ENCODE measurements at places on chromosomes 4 and X. TPM values are rescaled to one million over a fixed set of nuclear protein-coding genes. Genes with fewer than 3 reads are reported as not detected.

Gene TEX11
- not detected for total RNA-seq

Gene LUZP4
- not detected for total RNA-seq

Gene WDR17
- total RNA-seq: 80.5 TPM

Gene HSFX3
- not detected for total RNA-seq

Gene PAGE2
- not detected for total RNA-seq

Gene GYPE
- total RNA-seq: 0.31 TPM

Gene FAM200B
- 98.4 TPM for total RNA-seq

Gene TRIML1
- not detected for total RNA-seq

Gene COMMD8
- 28.1 TPM for total RNA-seq
